Mesenteric fat pad (tissue), 1 donor: ENCODE measurements at places on chromosomes 5 and 9. TPM values are rescaled to one million over a fixed set of nuclear protein-coding genes. Genes with fewer than 3 reads are reported as not detected.

GRCh38 chr9:123406016-123406415 is 50.0 kb downstream of the CRB2 start:
- DNase-seq: no peak

DNA sequence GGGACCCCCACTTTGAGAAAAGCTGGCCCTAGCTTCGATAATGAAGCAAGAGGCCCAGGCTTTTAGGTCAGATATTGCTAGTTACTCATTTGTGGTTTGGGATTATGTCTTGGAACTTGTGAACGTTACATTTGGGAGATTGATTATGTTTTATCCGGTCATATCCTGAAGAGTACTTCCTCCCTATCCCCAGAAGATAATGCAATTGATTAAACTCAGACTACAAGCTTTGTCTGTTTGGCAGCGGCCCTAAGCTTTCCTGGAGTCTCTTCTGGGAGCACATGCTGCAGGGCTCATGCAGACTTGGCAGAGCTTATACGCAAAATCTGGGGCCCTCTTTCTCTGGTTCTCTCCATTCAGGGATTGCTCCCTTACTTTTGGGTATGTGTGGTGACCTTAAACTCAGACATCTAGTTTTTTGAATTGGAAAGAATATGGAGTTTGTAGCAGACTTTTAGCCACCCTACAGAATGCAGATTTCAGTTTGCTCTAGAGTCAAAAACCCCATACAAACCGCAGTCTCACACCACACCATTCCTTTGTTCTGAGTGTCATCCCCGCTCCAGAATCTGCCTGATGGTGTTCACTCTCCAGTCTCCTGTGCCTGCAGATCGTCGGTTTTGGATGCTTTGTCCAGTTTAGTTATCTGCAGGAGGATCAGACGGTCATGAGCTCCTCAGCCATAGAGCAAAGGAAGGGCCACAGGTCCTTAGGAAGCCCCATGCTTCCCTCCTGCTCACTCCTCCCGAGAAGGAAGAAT is 449.5 kb upstream of the TRPC7 start:
- no peak for DNase-seq

- DNase-seq: no peak
Observed at GRCh38 chr9:17928228-17928627, 349.4 kb downstream of the SH3GL2 start.

DNA sequence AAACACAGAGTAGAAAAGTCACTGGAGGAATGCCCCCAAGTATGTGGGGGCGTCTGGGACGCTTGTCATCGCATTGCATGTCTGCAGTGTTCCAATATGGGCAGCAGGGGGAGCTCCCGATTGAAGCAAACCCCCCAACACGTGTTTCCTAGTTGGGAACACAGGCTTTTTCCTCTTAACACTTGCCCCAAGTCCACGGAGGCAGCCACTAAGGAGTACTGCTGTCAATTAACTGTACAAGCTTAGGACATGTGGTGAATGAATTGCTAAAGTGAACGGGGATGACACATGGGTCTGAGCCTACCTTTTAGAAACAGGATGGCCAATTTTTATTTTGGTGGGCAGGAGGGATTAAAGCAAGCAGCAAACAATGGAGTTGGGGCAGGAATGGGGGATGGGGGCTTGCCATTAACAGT is 2.2 kb downstream of the GABRB2 start:
- no peak for DNase-seq

DNA sequence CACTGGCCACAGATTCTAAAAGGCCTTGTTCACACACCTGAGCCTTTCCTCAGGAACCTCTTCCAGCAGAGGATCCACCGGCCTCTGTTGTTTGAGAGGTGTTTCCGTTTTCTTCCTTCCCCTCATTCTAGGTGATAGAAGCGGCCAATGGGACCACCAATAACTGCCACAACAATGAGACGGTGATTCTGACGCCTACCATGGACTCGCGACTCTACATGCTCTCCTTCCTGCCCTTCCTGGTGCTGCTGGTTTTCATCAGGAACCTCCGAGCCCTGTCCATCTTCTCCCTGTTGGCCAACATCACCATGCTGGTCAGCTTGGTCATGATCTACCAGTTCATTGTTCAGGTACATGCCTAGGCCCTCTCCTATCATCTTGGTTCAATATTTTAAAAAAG is 20.2 kb downstream of the SLC36A1 start:
- no peak for DNase-seq

DNA sequence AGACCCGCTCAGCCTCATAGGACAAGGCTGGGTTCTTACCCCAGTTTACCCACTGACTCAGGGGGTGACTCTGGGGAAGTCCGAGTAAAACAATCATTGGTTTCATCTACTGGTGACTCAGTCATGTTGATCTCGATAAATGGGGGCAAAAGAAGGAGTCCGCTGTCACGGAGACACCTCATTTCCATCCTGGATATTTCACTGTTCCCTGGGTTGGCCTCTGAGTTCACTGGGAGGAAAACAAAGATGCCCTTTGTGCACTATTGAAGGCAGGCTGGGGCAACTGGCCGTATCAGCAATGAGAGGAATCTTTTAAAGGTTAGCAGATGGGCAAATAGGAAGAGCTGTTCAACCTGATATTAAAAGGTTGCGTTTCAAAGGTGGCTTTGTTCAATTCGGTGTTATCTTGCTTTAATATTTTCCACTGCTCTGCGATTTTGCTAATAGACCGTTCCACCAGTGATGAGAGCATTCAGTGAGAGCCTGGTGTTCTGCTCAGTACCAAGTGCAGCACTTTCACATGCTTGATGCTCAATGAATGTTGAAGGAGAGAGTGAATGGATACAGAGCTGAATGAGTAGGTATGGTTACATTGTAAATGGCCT is 110.2 kb upstream of the EGFLAM start:
- no peak for DNase-seq

The ELP1 gene
- total RNA-seq: 14.5 TPM

The SOHLH1 gene
- not detected for total RNA-seq

The DAB2 gene
- 221 TPM for total RNA-seq

The NKD2 gene
- 17.1 TPM for total RNA-seq

The FBP1 gene
- total RNA-seq: 14.5 TPM

The CARD9 gene
- 4.3 TPM for total RNA-seq
